ENCODE measurements at places on chromosomes 12 and 14. TPM values are rescaled to one million over a fixed set of nuclear protein-coding genes. Genes with fewer than 3 reads are reported as not detected.

- no peak for DNase-seq
- no peak overlapping the region for H3K27ac ChIP-seq
- no peaks in the 10 kb centered on the region for H3K36me3 ChIP-seq
- H3K4me3 ChIP-seq = no peak overlapping the region
- peaks cover 11% of the 10 kb centered on the region for H3K4me1 ChIP-seq
Observed at GRCh38 chr12:12016284-12017100, 54.2 kb upstream of the BCL2L14 start.

GRCh38 chr12:72330301-72330700, 58.1 kb downstream of the TRHDE start:
- no peak overlapping the region for H3K4me3 ChIP-seq
- DNase-seq = peak; percentile 6
- no peaks in the 10 kb centered on the region for H3K27me3 ChIP-seq
- no peaks in the 10 kb centered on the region for H3K36me3 ChIP-seq
- H3K4me1 ChIP-seq = no peaks in the 10 kb centered on the region
- no peak overlapping the region for H3K27ac ChIP-seq

Gene ACOT4
- 0.42 TPM for total RNA-seq

Gene DYRK2
- total RNA-seq = 95.9 TPM
